Stimulated activated CD4-positive, alpha-beta T cell treated with anti-CD3 and anti-CD28 coated beads, Interleukin-1b, Interleukin-23, amount 100 ng/mL, for 1 hour (primary cell): ENCODE measurements at places on chromosomes 4 and X.

- DNase-seq = no peak
Observed at GRCh38 chr4:18209448-18209847, 187.9 kb upstream of the LCORL start.

GRCh38 chrX:14927401-14927800 lies 54.2 kb downstream of the MOSPD2 start:
- DNase-seq = no peak

- DNase-seq = no peak
Observed at GRCh38 chr4:9944431-9945425, 76.6 kb downstream of the SLC2A9 start.

GRCh38 chr4:19375931-19376330 lies 875.8 kb upstream of the SLIT2 start:
- no peak for DNase-seq

DNA sequence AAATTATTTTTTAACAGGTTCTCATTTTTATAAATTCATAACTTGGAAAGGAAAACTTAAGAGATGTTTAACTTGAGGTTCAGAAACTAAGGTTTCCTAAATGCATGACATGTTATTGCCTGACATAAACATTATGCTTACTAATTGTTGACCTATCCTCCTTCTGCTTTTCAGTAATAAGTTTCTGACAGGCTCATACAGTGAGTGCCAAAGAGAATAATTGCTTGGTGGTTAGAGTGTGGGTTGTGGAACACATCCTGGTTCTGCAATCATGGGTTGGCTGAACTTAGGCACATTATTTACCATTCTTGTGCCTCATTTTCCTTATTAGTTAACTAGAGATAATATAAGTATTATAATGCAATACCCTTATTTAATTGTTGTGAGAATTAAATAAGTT lies 56.5 kb downstream of the BMPR1B start:
- no peak for DNase-seq

DNA sequence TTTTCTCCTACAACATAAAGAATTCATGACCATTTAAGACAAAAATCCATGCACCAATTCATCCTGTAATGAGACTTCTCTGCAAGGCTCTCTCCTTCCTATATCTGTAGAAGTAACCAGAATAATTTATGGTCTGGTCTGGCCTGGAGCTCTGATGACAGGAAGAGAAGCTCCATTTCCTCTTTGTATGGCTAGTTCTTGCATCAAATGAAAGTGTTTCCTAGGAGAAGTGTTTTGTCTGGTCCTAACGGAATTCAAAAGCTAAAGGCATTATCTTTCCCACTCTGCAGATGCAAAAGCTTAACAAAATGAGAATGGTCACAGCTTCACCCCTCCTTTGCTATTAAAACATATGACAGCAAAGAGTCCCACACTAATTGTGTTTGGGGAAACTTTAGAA lies 55.1 kb downstream of the SPATA18 start:
- no peak for DNase-seq

- no peak for DNase-seq
Observed at GRCh38 chr4:81405900-81406401, 65.8 kb downstream of the RASGEF1B start.

DNA sequence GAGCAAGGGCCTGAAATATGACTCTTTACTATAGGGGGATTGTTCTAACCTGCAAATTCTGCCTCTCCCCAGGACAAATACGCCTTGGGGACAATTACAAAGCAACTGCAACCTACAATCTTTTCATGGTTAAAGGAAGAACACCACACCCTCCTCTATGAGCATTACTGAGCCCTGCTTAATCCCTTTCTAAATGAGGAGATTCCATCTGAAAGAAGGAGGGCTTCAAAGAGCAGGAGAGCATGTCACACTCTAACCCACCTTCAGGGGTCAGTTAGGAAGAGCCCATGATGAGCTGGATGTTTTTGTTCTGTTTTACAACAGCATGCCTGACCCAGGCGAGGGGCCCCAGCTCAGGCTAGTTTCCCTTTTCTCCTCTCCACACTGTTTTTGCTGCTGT lies 134.0 kb upstream of the ANXA3 start:
- DNase-seq = no peak

DNA sequence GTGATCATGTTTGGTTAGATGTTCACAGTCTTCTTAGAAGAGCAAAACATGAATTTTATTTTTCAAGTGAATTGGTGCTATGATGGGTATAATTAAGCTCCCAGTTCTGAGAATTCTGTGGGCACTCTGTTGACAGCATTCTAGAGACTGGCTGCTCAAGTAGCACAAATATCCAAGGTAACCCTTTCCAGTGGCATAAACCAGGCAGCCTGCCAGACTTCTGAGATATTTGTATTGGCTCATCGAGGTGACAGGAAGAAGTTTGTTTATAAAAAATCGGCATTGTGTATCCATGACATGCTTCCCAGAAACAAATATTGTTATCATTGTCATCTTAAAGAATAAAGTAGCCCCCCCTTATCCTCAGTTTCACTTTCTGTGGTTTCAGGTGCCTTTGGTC lies 28.3 kb downstream of the LANCL3 start:
- no peak for DNase-seq

- no peak for DNase-seq
Observed at GRCh38 chr4:172393220-172393619, 580.0 kb downstream of the GALNTL6 start.

GRCh38 chr4:110735686-110736085 lies 112.8 kb upstream of the PITX2 start:
- no peak for DNase-seq

DNA sequence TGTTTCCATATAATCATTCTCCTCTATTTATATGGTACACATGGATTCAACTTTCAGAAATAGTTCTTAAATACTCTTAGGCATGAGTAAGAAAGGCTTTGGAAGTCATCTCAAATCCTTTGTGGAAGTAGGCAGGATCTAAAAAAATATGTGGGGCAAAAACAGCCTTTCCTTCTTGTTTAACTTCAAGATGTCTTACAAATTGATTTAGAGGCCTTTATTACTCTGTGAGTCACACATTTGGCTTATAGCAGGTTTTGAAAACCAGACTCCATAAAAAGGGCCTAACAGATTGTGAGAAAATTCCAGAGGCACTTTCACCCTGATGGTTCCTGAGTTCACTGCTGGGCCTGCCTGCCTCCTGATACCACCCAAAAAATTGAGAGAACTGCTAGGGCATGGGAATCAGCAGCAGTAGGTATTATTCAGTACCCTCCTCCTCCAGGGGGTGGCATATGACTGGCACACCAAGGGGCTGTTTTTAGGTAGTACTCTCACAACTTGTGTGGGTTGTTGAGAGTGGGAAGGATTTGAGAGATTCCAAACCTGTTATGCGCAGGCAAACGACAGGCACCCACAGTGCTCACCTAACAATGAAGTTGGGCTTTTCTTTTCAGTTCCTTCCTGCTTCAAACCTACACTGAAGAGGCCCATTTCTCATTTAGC lies 162.7 kb upstream of the MBNL3 start:
- DNase-seq = no peak

DNA sequence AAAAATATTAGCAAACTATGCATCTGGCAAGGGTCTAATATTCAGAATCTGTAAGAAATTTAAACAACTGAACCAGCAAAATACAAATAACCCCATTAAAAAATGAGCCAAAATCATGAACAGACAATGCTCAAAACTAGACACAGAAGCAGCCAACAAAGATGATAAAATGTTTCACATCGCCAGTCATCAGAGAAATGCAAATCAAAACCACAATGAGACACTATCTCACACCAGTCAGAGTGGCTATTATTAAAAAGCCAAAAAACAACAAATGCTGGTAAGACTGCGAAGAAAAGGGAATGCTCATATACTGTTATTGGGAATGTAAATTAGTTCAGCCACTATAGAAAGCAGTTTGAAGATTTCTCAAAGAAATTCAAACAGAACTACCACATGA lies 201.3 kb upstream of the CPEB2 start:
- DNase-seq = no peak

- DNase-seq = no peak
Observed at GRCh38 chr4:182023469-182023868, 219.7 kb upstream of the TENM3 start.

- DNase-seq = no peak
Observed at GRCh38 chr4:26141051-26141721, 179.6 kb upstream of the RBPJ start.

GRCh38 chrX:103398421-103398864 lies 22.1 kb downstream of the BEX3 start:
- no peak for DNase-seq

DNA sequence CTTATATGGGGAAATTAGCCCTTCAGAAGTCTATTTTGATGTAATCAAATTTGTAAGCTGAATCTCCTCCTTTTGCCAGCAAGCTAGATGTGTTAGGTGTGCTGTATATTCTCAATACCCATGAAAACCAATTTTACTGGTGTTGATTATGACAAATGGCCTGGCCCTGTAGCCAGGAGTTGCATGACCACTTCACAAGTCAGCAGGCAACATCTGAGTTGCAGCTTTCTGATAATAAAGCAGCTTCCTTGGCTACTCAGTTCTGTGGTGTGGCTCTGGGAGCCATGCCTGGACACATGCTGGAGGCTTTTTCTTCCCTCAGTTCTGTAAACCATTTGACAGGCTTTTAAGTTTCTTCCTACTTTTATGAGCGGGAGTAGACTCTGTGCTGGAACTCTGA lies 154.1 kb upstream of the CXCL13 start:
- no peak for DNase-seq

DNA sequence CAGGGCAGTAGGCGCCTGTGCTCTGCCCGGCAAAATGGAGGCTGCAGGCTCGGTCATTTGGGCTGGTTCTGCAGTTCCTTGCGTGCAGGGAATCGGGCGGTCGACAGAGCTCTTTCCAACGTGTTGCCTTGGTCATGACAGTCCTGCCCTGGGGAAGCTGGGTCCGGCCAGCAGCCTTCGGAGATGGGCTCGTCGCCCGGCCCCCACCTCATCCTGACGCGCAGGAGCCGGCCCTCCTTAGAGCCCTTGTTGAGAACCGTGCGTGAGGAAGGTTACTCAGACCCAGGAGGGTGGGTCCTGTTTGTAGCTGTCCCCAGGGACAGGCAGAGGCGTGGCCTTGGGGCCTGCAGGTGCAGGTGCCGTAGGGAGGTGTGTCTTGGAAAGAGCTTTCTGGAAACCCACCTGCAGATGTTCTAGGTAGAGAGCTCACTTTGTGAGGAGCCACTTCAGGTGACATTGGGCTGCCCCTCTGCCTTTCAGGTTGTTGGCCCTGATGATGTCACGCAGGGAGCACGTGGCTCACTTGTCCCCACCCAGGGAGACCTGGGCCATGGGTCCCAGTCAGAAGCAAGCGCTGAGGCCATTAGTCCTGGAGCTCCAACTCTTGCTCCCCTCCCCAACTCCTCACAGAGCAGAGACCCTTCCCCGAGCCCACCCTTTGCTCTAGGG lies 15.2 kb upstream of the HGFAC start:
- no peak for DNase-seq
